ENCODE measurements at places on chromosomes 3 and 15. TPM values are rescaled to one million over a fixed set of nuclear protein-coding genes. Genes with fewer than 3 reads are reported as not detected.

The ZBTB20 gene
- 76.2 TPM for total RNA-seq

- no peak for DNase-seq
Observed at GRCh38 chr3:175159202-175159601, 300.1 kb downstream of the NAALADL2 start.

DNA sequence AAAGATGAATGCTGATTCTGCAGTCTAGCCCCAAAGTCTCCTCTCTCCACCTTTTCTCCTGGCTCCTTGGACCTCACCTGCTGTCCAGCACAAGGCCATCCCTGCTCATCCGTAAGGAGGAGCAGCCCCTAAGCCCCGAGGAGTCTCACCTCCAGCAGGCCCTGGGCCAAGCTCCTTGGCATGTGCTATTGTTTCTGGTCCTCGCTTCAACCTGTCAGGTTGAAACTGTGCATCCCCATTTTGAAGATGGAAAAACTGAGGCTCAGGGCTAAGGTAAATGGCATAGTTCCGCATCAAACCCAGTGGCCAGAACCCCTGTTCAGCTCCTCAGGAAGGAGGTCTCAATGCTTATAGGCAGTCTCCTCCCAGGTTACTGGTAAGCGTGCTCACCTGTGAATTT, 26.1 kb downstream of the CHDH start:
- DNase-seq: no peak

DNA sequence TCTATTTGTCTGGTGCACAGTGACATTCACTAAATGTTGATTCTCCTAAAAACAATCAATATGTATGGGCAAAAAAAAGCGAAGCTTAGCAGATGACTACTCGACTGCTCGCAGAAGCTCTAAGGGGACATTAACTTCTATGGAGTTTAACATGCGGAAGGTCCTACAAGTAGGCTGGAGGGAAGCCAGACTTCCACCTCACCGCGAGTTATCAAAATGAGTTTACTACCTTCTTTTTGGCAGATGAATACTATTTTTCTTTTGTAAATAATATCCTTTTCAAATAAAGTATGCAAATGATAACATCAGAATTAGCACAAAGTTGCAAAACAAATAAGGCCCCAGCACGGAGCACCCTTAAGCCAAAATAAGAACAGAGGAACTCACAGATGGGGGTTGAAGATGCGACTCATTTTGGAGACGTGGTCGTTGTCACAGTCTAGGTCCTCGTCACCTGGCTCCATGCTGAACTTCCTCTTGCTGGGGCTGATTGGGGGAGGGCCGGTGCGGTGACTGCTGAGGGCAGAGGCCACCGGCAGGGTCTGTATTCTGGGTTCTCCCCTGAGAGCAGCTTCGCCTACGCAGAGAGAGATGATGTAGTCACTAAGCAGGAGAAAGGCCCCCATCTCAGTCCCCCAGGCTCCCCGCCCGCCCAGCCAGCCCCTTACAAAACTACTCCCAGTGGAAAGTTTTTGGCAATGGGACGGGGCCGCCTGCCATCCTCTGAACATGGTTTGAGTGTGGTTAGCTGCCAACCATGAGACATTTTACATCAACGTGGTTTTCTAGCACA, 42.1 kb downstream of the VGLL4 start:
- peak; percentile 68 for DNase-seq

DNA sequence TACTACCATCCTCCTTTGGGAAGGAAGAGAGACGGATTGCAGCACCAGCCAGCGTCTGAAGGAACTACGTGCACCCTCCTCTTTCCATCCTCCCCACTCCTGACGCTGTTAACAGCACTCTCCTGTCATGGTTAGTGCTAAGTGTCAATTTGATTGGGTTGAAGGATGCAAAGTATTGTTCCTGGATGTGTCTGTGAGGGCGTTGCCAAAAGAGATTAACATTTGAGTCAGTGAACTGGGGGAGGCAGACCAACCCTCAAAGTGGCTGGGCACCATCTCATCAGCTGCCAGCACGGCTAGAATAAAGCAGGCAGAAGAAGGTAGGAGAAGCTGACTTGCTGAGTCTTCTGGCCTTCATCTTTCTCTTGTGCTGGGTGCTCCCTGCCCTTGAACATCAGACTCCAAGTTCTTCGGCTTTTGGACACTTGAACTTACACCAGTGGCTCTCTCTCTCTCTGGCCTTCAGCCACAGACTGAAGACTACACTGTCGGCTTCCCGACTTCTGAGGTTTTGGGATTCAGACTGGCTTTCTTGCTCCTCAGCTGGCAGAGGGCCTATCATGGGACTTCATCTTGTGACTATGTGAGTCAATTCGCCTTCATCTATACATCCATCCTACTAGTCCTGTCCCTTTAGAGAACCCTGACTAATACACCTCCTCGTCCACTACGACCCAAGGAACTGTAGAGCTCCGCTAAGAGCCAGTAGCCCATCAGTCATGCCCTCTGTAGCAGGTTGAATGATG, 128.2 kb upstream of the HES1 start:
- DNase-seq: no peak

GRCh38 chr3:114418724-114419543, 125.1 kb downstream of the TIGIT start:
- no peak for DNase-seq

Data from activated B cell treated with CpG ODN at 0.5 μM for 24 hours (primary cell).